ENCODE measurements at places on chromosomes 11 and 22. TPM values are rescaled to one million over a fixed set of nuclear protein-coding genes. Genes with fewer than 3 reads are reported as not detected.

- no peak for DNase-seq
Measured at GRCh38 chr11:115718106-115718505, 213.9 kb upstream of the CADM1 start.

- DNase-seq: no peak
Measured at GRCh38 chr11:17611503-17612220, 64.6 kb downstream of the OTOG start.

- no peak for DNase-seq
Measured at GRCh38 chr11:131637469-131638175, 267.2 kb downstream of the NTM start.

DNA sequence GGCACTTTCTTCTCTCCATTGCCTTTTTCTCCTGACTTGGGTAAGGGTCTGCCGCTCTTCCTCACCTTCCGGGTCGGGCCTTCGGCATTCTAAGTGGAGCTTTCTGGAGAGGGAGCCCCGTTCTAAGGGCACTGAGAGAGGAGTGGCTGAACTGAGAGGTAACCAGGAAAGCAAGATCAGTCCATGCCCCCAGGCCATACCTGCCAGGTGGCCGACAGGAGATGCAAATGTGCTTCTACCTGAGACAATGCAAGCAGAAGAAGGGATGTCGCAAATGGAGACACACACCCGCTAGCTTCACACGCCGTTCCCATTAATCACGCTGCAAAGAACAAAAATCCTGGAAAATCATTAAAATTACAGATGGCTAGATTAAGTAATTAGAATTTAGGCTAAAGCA lies 156.4 kb upstream of the TBCEL start:
- no peak for DNase-seq

DNA sequence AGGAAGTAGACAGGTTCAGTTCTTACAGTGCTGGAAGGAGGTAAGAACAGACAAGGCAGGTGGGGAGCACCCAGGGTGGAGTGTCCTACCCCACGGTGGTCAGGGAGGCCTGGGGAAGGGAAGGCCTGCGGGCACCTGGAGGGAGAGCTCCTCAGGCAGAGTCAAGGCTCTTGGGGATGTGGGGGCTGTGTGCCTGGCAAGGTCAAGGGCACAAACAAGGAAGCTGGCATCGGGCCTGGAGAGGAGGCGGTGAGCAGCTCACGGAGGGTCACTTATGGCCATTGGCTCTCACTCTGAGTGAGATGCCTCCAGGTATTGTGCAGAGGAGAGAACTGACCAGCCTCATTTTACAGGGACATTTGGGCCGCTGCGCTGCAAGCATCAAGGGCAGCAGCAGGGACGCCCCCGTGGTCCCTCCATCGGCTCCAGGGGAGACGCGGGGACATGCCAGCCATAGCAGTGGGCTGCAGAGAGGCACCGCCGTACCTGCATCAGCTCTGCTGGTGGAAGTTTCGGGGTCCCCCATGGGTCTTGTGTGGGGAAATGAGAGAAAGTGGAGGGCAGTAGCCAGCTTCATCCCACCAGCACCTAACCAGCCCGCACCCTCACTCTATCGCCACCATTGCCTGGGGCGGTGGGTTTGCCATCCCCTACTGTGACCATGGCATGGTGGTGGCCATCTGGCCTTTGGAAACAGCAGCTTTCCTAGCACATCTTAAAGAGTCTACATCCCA lies 37.5 kb upstream of the RTL6 start:
- DNase-seq: no peak

DNA sequence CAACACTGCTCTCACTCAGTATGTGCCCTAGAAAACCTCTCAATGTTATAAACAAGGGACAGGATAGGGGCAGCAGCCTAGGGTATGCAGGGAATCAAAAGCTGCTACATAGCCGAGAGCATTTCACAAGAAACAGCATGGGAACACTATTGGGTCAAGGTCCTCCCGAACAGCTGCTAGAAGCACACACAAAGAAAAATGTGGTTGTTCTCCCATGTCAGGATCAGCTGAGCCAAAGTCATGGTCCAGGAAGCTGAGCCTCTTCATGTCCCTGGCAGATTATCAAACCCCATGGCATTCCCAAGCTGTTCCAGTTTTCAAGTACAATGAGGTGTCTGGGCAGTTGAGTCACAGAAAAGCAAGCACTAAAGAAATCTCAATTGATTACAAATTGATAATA lies 21.0 kb upstream of the GDPD4 start:
- no peak for DNase-seq

DNA sequence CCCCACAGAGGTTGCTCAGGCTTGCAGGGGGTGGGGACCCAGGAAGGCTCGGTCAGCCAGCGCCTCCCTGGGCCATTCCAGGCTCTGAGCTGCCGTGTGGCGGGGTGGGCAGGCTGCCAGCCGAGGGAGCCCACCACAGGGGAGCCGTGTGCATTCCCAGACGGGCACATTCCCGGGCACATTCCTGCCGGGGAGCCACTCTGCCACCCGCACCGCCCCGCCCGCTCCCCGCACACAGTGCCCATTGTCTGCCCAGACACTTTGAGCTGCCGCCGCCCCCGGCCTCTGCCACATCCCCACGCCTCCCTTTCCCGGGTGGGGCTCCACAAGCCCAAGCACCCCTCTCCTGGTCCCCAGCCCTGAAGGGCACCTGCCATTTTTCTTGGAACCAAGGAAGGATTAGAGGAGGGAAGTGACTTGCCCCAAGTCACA lies 27.4 kb downstream of the RPL3 start:
- DNase-seq: no peak

- no peak for DNase-seq
Measured at GRCh38 chr11:63023222-63023814, 7.7 kb upstream of the SLC22A8 start.

OR4C45 gene
- not detected for total RNA-seq

- DNase-seq: no peak
Measured at GRCh38 chr22:32850157-32850556, 48.7 kb downstream of the TIMP3 start.

DNA sequence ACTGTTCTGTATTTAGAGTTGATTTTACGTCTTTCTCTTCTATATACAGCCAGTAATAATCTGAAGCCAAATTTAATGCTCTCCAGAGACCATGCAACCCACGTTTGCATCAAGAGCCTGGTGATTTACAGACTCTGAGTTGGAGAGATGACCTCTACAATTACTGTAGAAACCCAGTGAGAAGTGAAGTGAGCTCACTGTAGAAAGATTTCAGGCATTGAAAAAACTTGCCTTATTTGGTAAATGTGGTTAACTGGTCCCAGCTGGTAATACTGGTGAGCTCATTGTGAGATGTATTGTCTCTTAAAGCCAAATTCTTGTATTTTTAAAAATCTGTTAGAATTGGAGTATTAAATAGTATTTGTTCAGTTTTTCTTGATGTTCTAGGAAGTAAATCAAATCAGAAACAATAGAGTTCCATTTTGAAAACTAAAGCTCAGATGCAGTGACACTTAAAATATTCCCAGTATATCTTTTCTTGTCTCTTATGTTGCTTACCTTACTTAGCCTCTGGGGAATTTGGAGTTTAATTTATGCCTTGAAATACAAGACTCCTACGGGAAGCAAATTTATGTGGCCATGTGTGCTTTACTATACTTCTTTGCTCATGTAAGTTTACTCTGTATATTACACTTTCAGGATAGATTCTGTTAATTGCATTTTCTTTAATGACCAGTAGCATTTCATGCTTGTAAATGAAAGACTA lies 189.9 kb downstream of the ARHGAP42 start:
- no peak for DNase-seq

GRCh38 chr11:71302534-71302909 lies 50.1 kb upstream of the SHANK2 start:
- no peak for DNase-seq

PITPNM1 gene
- total RNA-seq: 41.2 TPM

GRCh38 chr22:50326956-50327710 lies at the start of gene DENND6B:
Gene DENND6B (minus strand): TSS chr22:50327012. CDS start chr22:50326988, 24 bp downstream.
- DNase-seq: peak; percentile 78

MRGPRX4 gene
- not detected for total RNA-seq

KCNC1 gene
- not detected for total RNA-seq

TLCD5 gene
- 5.6 TPM for total RNA-seq

SLC5A4 gene
- total RNA-seq: 2.1 TPM

GRCh38 chr22:43553451-43554258 lies 141.8 kb downstream of the MPPED1 start:
- DNase-seq: no peak

- DNase-seq: no peak
Measured at GRCh38 chr11:92751594-92751993, 217.9 kb upstream of the MTNR1B start.

- no peak for DNase-seq
Measured at GRCh38 chr11:35647421-35648093, 15.0 kb upstream of the TRIM44 start.

- DNase-seq: no peak
Measured at GRCh38 chr11:111793863-111794262, 27.7 kb upstream of the PPP2R1B start.

GRCh38 chr11:18452927-18453326 lies 2.7 kb upstream of the LDHAL6A start:
- DNase-seq: no peak

- DNase-seq: no peak
Measured at GRCh38 chr11:10181811-10182210, 112.2 kb downstream of the SBF2 start.

- no peak for DNase-seq
Measured at GRCh38 chr11:96215110-96215782, 127.7 kb downstream of the MAML2 start.

Data from ureter (tissue), 1 donor.